ENCODE measurements at places on chromosomes 16 and 17.

GRCh38 chr17:50807009-50807408 is 28.4 kb upstream of the WFIKKN2 start:
- no peak for DNase-seq

DNA sequence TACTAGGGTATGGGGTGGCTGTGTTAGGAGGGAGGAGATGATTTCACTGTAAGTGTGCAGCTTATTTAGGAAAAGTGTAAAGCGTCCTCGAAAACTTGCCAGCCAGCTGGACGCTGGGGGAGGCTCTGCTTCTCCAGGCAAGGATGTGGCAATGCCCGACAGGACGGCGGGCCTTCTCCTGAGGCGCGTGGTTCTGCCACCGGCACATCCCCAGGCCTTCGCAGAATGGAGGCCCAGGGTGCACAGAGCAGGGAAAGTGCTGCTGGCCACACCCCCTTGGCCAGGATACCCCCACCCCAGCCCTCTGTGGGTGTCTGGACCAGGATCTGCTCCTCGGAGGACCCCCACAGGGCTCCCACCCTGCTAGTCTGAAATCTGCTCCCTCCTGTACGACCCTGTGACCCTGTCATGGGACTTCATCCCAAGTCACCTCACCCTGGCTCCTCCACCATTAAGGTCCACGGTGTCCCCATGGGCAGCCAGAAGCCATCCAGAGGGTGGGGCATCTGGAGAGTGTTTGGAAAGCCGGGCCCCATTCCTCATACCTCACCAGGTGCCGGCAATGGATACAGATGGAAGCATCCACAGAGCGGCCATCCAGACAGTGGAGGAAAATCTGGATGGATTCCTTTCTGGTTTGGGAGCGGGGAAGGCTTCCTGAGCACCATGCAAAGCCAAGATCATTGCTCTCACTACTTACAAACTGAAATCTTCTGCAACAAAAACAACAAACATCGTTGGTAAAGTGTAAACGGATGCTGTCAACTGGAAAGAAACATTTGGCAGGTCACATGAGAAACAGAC is 9.2 kb upstream of the SRRM2 start:
- no peak for DNase-seq

DNA sequence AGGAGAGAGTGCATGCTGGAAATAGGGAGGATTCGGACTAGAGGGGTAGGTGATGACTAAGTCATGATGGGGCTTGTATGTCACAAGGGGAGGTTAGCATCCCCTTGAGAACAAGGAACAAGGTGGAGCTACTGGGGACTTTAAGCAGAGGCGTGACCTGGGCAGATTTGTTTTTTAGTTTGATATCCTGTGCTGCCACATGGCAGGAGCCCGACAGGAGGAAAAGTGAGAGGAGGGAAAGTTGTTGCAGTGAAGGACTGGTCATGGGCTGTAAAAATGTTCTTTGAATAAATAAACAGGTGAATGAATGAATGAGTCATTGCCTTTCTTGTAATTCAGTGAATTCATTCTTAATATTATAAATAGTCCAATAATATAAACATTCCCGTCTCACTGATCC is 365.1 kb upstream of the CDH5 start:
- no peak for DNase-seq

DNA sequence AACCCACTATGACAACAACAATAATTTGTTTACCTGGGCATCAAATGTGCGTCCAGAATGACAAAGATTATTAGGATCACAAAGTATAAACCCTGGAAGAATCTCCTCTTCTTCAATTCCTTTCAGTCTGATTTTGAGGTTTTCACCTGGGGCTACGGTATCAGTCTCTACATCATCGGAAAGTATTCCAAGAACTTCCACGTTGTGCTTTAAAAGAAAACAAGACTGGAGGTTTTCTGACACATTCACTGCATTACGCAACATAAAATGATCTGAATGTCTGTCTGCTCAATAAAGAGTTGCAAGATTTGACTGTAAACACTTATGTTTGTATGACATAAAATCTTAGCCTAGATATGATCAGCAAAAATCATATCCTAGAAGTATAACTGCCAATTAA is 26.0 kb upstream of the RSL1D1 start:
- no peak for DNase-seq

DNA sequence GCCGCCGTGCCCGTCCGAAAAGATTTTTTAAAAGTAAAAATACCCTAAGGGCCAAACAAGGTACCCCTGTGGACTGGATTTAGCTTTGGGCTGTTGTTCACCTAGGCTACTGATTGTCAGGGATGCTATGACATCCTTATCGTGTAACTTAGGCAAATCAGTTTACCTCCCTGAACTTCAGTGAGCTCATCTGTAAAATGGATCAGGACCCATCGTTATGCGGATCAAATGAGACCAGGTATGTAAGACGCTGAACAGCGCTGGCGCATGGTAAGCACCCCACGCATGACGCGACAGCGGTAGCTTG is 658 bp upstream of the ZNF771 start:
- no peak for DNase-seq

DNA sequence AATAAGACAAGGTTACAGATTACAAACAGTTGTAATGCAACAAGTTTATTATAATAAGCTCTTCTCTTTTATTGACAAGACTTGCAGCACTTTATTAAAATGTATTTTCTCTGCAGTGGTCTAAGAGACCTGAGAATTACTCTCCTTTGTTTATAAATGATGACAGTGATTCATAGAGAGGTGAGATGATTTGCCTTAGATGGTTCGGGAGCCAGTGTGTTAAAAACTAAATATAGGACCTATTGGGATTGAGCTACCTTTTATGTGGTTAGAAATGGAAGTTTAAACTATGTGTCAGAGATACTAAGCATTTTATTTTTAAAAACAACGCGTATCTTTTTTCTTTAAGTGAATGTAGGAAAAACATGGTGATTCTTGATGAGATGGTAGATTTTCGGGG is 2.9 kb upstream of the KRTAP3-3 start:
- DNase-seq: no peak

GRCh38 chr16:12798846-12799245 is 4.8 kb downstream of the CPPED1 start:
- no peak for DNase-seq

DNA sequence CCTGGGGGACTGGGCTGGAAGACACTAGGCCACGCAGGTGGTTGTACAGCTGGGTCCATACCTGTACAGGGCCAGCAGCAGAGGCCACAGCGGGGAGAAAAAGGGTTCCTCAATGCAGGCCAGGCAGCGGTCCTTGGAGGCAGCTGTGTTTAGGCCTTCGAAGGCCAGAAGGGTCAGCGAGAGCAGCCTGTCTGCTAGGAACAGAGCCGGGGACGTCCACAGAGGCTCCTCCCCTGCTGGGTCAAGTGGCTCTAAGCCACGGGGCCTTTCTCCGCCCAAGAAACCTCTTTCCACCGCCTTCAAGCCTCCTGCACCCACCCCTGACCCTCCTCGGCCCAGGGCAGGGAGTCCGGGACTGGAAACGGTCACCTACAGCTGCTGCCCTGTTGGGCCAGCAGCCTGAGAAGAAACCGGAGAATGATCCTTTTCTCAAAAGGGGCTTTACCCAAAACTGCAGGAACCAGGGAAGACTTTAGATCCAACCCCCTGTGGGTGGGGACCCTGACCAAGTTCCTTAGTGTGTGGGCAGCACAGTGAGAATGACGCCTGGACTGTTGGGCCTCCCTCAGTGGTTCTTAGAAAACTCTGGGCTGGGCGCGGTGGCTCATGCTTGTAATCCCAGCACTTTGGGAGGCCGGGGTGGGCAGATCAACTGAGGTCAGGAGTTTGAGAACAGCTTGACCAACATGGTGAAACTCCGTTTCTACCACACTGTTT is 8.4 kb upstream of the SPATA2L start:
- DNase-seq: no peak

DNA sequence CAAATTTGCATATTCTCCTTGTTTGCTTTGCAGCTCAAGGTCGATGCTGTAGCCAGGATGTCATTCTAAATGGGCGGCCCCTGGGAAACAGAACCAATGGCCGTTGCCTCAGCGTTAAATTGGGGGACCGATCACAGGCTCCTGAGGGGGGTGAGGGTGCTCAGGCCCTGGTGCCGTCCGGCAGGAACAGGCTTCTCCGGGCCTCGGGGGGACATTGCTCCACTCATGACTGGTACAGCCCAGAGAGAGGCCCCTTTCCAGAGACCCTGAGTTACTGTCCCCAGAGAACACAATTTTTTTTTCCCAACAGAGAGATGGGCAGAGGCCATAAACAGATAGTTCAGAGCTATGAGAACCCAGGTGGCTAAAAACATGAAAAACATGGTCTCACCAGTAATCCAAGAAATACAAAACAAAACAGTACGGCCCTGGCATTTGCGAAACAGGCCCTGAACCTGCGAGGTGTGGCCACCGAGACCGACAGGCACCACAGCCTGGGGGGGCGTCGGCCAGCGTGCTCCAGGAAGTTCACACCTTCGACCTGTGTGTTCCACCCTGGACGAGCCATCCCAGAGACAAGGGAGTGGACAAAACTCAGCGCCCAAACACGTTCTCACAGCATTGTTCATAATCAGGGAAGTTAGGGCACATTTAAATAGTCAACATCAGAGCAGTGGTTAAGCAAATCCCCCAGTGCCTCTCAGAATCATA is 82.8 kb downstream of the METRNL start:
- DNase-seq: no peak

DNA sequence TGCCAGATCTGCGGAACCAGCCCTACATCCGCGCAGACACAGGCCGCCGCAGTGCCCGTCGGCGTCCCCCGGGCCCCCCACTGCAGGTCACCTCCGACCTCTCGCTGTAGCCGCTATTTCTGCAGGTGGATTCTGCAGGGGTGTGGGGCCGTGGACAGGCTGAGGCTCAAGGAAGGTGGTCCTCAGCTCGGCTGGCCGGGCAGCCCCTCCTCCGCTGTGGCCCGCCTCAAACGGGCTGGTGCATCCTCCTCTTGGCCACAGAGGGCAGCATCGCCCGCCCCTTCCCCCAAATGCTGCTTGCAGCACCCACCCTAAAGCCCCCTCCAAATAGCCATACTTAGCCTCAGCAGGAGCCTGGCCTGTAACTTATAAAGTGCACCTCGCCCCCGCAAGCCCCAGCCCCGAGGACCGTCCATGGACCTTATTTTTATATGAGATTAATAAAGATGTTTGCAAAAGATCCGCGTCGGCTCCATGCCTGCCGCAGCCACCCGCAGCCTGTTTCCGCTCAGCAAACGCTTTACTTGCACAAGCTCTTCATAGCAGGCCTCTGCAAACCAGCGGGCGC is 14.9 kb downstream of the SPATA32 start:
- peak; percentile 64 for DNase-seq

- no peak for DNase-seq
Measured at GRCh38 chr17:63931981-63932561, at the start of gene CD79B. TSS of gene CD79B (minus strand) at chr17:63932331. CDS start at chr17:63932261, 70 bp downstream.

GRCh38 chr17:41615454-41615853 is 2.9 kb upstream of the KRT16 start:
- no peak for DNase-seq

- DNase-seq: no peak
Measured at GRCh38 chr17:7191069-7191468, 11.9 kb upstream of the ASGR1 start.

DNA sequence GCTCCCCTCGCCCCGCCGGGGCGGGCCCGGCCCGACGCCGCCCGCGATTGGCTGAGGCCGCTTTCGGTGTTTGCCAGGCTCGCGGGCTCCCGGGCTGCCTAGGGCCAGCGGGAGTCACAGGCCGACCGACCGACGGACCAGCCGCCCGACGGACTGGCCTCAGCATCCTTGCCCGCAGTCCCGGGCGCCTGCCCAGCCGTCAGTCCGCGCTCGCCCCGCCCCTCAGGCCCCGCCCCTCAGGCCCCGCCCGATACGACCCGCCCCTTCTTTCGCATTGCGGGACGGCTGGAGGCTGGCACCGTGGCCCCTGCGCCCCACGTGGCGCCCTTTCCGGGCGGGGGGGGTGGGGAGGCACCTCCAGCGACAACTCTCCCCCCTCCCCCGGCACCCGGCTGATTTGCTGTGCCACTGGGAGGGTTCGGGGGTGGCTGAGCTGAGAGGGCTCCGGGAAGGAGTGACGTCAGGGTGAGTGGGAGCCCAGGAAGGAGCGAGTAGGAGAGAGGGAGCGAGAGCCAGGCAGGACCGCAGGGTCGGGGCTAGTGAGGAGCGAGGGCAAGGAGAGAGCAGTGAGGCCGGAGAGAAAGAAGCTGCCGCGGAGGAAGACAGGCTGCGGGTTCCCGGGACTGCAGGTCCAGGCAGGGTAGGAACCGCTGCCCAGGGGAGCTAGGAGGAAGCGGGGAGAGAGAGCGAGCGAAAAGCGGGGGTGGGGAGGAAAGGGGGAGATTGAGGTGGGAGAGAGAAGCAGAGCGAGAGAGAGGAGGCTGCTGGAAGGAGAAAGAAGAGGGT is at the start of gene ASPHD1:
ASPHD1 (plus strand) TSS at position 387 of the 786 bp plus-strand sequence. CDS start 484 bp downstream, outside the sequence.
- peak; percentile 74 for DNase-seq
